ENCODE measurements at places on chromosomes 6 and 20.

GRCh38 chr6:155248008-155249001, 15.5 kb upstream of the CLDN20 start:
- peak; percentile 39 for DNase-seq

GRCh38 chr20:46031701-46032254, 2.8 kb downstream of the SLC12A5 start:
- no peak for DNase-seq

GRCh38 chr6:37548067-37548674, 48.5 kb upstream of the CCDC167 start:
- DNase-seq = no peak

- no peak for DNase-seq
Observed at GRCh38 chr6:84422380-84422968, 195.0 kb upstream of the CEP162 start.

DNA sequence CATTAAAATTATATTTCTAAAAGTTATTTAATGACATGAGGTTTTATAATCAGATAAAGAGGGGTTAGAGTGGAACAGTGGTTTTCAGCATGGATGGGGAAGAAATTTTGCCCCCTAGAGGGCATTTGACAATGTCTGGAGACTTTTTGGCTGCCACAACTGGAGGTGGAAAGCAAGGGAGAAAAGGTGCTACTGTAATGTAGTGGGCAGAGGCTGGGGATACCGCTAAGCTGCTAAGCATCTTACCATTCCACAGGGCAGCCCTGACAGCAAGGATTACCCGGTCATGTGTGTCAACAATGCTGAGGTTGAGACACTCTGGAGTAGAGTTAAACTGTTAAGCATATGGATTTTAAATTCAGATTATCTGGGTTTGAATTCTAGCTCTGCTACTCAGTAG, 52.9 kb upstream of the FABP7 start:
- DNase-seq = no peak

GRCh38 chr20:33875055-33875454, 63.9 kb downstream of the CHMP4B start:
- DNase-seq = no peak

- no peak for DNase-seq
Observed at GRCh38 chr20:47243532-47244305, 112.8 kb downstream of the ZMYND8 start.

- DNase-seq = no peak
Observed at GRCh38 chr20:59613861-59614260, 9.5 kb downstream of the PHACTR3 start.

- DNase-seq = no peak
Observed at GRCh38 chr6:146582857-146583256, 15.9 kb upstream of the ADGB start.

DNA sequence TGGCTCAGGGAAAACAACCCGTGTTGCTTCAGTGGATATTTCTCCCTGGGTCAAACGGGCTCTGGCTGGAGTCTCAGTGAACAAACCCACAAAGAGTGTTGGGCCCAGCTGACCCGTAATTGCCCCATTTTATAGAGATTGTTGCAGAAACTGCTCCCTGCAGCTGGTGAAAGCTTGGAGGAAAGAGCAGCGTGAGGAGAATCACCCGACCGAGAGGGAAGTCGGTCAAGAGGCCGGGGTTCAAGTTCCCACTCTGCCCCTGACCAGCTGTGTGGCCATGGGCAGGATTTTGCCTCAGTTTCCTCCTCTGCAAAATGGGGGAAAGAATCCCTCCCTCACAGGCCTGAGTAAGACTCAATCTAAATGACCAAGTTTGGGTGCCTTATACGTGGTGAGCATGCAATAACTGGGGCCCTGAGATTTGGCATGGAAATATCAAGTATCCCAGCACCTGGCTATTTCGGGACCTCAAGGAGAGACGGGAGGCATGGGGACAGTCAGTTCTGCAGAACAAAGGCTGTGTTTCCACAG, 1.7 kb upstream of the TGM2 start:
- DNase-seq = no peak

GRCh38 chr6:152471456-152472265, 165.5 kb downstream of the SYNE1 start:
- no peak for DNase-seq

- DNase-seq = no peak
Observed at GRCh38 chr20:37520419-37520955, 563 bp upstream of the NNAT start.

GRCh38 chr20:1122388-1123315, 4.2 kb downstream of the PSMF1 start:
- DNase-seq = no peak

DNA sequence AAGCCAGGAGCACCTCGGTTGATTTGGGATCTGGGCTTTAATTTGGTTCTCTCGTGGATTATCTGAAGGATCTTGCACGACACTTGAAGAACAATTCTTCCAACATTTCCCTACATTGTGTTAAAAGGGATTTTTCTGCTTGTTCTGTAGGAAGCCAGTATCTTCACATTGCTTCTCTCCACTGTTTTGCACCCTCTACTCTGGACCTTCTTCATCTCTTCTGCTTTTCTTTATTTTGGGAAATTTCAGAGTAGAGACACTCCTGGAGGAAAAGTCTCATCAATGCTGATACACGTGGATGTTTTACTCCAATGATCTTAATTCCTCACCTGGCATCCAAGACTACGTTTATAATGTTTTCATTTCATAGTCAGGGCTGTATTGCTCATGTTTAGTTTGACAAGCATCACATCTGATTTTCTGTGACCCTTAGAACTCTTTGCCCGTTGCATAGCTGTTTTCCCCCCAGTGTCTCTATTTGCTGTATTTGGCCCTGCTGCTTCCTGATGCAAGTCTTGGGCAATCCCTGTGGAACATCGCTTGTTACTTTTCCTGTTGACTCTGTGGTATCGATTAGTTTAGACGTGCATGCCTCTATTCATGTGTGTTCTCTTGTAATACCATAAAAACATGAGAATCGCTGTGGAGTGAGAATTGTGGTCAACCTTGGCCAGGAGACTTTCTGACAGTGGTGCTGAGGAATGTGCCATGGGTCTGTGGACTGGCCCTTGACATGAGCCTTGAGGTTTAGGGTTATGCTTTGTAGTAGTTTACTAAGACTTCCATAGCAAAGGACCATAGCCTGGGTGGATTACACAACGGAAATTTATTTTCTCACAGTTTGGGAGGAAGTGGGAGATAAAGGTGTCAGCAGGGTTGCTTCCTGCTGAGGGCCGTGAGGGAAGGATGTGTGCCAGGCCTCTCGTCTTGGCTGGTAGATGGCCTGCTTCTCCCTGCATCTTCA, 12.5 kb downstream of the PLCB1 start:
- no peak for DNase-seq

DNA sequence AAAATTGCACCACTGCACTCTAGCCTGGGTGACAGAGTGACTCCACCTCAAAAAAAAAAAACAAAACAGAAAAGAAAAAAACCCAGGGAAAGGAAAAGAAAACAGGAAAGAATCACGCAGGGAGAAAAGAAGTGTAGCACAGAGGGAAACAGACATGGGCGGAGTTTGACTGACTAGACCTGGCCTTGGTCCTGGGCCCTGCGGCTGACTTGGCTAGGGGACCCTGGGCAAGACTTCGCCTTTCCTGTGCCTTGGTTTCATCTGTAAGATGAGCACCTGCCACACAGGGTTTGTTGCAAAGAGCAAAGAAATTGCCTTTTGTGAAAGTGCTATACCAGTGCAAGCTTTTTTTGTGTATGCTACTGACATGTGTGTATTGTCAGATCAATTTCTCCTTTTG, 71.3 kb upstream of the KCNG1 start:
- DNase-seq = no peak

DNA sequence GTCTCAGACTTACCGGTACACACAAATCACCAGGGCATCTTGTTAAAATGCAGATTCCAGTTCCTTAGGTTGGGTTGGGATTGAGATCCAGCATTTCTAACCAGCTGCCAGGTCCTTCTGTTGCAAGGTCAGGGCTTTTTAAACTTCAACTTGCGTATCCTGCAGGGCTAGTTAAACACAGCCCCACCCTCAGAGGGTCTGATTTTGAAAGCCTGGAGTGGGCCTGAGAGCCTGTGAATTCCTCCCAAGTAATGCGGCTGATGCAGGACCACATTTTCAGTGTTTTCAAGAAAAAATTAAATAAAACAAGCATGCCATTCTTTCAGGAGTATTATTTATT, 65.3 kb downstream of the MKKS start:
- DNase-seq = no peak

DNA sequence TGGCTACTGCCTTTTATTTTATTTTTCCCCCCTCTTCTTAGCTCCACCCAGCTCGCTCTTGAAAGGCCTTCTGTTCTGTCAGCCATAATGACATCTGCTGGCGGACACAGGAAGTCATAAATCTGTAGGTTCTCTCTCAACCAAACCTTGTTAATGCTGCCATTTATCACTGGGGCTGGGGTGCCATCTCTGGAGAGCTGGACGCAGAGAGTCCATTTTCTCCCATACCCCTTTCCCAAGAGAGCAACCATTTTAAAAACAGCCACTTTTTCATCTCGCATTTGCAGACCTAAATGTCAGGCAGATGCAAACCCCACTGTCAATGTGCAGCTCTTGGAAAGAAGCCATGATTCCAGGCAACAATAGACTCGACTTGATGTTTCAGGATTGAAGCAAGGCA, 13.0 kb upstream of the TSHZ2 start:
- DNase-seq = no peak

- DNase-seq = no peak
Observed at GRCh38 chr20:52972965-52973819, 1.0 kb downstream of the TSHZ2 start.

- DNase-seq = no peak
Observed at GRCh38 chr20:21981597-21982344, 276.3 kb downstream of the PAX1 start.

- no peak for DNase-seq
Observed at GRCh38 chr6:36479256-36479655, 36.5 kb downstream of the KCTD20 start.

DNA sequence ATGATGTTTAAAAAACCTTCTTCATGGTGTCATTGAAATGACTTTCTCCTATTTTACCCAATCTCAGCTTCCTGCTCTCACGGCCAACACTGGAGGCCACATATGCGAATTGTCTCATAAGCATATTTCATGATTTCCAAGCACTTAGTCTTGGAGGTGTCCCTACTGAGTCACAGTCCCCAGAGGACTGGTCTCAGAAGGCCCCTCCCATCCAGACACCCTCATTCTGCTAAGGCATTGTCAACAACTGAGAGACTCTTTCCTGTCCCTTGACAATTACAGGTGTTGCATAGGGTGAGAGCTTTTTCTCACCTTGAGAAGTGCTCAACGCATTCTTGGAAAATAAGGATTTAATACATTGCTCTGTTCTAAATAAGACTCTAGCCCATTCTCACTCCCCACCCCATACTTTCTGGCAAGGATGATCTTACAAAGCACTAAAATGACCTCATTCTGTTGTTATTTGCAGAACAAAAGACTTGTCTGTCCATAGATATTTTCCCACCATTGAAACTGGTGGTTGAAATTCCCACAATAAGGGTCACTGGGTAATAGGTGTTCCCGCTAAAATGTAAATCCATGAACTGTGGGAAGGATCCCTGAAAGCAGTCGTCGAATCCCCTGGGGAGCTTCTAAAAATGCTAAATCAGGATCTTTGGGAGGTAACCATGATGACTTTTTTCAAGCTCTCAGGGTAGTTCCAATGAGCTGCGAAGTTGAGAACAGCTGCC, 32.3 kb upstream of the SLC22A23 start:
- no peak for DNase-seq

DNA sequence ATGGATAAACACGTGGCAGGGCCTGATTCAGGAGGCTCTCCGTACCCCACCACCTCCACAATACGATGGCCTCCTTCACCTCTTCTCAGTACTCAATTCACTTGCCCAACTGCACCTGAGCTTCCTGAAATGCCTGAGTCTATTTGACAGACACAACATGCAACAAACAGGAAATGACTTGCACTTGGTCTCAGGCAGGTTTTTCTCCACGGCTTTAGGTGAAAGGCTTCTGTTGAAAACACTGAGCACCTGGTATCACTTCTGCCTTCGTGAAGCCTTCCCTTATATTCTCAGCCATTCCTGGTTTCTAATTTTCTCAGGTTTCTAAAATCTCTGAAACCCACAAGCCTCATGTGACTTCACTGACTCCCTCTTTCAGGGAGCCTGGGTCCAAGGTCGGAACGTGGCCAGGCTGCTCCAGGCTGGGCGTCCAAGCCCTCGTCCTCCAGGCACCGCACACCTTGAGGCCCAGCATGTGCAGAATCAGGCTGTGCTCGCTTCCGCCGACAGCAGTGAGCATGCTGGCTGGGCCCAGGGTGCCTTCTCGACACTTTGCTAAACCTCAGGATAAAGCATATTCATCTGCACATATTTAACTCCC, 34.7 kb downstream of the TAF4 start:
- peak; percentile 29 for DNase-seq

- DNase-seq = no peak
Observed at GRCh38 chr6:31877125-31877650, 1.6 kb downstream of the SLC44A4 start.

GRCh38 chr6:93954584-93954983, 535.2 kb upstream of the EPHA7 start:
- DNase-seq = no peak

- DNase-seq = no peak
Observed at GRCh38 chr6:24148154-24148570, 22.1 kb downstream of the NRSN1 start.

DNA sequence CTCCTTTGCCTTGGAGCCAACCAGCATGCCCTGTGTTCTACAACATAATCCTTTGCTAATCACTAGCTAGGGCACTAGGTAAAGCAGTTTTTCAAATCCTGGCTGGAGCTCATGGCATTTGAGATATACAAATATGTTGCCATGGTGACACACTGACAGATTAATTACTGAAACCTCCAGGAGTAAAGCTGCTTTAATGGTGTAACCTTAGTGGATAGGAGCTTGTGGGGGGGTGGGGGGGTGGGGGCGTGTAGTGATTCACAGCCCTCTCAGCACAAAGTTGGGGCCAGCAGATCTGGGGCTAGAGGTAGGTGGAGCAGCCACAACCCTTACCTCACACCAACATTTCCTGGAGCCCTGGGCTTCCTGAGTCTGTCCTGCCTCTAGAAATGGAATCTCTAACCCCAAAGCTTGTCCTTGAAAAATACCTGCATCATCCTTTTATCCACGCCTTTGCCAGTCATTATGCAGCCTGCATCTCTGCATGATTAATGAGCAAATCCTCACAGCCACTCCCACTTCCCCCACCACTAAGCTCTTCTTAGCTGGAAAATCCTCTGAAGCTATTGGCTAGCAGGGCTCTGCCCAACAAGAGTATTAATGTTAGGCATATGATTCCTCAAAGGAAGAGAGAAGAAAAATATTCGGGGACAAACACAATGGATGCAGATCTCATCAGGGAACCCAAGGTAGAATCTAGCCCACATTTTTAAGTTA, 84.5 kb upstream of the PRND start:
- DNase-seq = no peak

Data from GM18507 (cell line).